ENCODE measurements at places on chromosomes 2 and 18.

GRCh38 chr2:52629531-52629930, 1138.1 kb upstream of the CHAC2 start:
- no peak for DNase-seq

DNA sequence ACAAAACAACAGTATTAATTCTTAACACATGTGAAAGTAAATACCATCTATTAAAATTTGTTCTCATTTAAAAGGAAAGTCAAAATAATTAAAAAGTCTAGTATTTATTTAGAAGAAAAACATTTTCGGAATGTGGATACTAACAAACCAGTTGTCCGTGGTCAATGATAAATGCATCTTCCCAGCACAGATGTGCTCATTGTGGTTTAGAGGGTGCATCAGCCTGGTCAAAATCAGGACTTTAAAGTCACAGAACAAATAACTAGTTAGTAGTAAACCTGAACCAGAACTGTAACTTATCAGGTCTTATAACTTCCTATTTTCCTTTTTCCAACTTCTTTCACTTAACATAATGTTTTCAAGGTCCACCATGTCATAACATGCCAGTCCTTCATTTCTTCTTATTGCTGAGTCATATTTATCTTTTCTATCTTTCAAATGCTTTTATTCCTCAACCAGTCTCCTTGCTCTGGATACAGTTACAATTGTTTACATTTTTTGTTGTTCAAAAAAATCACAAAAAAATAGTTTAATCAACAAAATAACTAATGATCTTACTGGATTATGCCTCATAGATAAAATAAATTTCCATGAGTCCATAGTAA, 55.8 kb downstream of the ID2 start:
- no peak for DNase-seq

DNA sequence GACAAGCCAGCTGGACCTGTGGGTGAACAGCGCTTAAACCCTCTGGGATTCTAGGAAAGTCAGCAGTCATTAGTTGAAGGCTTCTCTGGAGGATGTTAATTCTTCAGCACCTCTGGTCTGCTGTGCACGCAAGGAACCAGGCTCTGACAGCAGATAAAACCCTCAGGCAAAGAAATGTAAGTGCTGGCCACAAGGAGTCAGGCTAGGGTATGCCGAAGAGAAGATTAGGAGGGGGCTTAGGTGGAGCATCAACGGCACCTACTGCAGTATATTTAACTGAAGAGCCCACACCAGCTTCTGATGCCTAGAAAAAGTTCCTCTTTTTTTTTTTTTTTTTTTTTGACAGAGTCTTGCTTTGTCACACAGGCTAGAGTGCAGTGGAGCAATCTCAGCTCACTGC, 304.2 kb upstream of the MC4R start:
- DNase-seq: no peak

GRCh38 chr2:239312741-239313667, 87.8 kb downstream of the HDAC4 start:
- peak; percentile 33 for DNase-seq

DNA sequence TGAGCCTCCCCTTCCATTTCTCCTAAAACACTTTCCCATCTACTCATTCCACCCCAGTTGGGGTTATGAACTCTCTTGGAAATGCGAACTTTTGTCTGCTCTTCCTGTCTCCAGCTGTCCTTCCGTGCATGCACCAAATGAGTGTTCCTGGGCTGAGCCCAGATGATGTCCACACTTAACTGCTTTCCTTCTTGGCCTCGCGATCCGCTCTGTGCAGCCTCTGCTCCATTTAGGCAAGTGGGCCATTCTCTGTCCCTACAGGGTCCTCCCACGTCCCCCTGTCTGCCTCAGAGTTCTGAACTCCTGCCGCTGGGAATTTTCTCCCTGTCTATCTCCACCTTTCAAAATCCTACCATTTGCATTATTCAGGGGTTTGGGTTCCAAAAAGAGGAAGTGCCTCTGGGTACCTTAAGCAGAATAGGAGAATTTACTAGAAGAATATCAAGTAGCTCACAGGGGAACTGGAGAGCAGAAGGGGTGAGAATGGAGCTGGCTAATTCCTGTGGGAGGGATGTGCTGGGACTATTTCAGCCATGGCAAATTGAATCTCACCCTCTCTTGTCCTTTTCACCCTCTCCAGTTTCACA, 4.7 kb upstream of the NCK2 start:
- DNase-seq: no peak

DNA sequence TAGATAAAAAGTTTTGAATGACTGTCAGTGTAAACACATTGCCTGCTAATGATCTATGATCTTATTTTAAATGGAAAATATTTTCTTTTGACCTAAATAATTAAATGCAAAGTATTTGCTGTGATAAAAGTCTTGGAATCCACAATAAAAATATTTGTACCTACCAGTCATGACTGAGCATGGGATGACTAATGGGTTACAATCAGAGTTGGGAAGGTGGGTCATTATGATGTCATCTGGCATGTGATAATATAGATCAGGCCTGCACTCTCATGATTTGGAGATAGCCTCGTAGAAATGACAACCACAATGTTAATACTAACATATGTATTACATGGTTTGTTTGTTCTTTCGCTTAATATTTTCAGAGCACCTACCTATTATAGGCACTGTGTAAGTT, 848.8 kb upstream of the KLHL29 start:
- DNase-seq: no peak

DNA sequence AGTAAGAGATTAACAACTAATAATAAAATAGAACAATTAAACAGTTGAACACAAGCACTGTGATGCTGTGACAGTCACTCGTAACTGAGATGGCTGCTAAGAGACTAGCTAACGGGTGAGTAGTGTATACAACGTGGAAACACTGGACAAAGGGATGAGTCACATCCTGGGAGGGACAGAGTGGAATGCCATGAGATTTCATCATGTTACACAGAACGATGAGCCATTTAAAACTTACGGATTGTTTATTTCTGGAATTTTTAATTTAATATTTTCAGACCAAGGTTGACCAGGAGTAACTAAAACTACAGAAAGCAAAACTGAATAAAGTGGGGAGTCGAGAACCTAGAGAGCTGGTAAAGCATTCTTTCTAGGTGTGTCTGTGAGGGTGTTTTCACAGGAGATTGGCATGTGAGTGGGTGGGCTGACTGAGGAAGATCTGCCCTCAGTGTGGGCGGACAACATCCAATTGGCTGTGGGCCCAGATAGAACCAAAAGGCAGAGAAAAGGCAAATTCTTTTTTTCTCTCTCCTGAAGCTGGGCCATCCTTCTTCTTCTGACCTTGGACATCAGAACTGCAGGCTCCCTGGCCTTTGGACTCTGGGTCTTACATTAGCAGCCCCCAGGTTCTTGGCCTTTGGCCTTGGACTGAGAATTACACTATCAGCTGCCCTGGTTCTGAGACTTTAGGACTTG, 14.6 kb downstream of the TMSB10 start:
- DNase-seq: peak; percentile 72

- no peak for DNase-seq
These were observed 8.7 kb upstream of the ACSL3 start for GRCh38 chr2:222851956-222852617.

DNA sequence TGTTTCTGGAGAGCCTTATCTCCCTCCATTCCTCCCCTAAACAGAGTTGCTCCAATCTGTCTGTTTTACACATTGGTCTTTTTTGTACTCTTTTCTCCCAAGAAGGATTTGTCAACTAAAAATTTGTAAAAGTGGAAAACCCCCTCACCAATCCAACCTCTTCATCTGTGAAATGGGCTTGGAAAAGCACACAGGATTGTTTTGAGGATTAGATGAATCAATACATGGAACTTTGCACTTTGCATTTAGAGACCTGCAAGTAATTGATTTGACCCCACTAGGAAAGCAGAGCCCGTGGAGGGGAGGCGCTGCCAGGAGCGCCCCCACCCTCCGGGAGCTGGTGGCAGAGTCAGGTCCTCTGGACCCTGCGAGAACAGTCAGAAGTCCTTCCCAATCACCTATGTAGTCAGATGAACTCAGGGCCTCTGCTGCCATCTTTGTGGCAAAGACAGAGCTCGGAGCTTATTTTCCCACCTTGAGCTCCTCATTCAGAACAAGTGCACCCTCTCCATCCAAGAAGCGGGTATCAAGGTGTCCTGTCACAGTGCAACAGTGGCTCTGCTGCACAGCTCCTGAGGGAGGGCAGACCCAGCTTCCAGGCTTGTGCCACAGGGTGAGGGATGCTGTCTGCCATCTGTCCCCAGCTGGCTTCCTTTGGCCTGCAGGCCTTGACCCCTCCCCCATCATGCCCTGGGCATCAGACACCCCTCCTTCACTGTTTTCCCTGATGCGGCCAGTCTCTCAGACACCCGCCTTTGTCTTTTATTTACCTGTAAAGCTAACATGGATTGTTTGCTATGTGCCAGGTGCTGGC, 1.7 kb upstream of the TMEM185B start:
- no peak for DNase-seq

- DNase-seq: no peak
These were observed 126.3 kb downstream of the FAM168B start for GRCh38 chr2:130966775-130967490.

DNA sequence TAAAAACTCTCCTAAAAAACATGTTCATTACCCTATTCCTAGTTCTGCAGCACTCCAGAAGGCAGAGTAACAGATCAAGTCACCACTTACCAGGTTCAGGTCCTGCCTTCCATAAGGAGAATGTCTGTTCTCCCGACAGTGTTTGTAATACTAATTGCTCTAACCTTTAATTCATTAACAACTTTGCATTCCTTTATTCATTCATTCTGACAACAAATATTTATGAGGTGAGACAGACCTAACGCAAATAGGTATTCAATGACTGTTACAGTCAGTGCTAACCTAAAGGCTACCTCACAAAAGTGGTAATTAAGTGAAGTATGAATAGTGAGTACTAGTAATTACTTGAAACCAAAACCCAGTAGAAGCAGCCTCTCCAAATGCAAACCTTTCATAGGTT, 224.0 kb downstream of the AFF3 start:
- DNase-seq: no peak

DNA sequence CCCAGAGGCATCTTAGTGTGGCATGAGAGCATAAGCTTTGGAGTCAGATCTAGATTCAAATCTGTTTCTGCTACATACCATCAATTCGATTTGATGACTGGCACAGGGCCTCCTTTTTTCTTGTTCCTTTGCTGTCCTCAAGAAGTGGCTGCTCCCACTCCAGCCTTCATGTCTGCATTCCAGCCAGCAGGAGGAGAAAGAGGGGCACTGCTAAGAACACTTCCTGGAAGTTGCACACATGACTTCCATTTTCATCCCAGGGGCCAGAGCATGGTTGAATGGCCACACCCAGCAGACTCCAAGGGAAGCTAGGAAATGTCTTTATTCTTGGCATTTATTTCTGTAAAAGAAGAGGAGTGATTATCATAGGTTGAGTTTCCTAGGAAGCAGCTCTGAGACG, 50.4 kb downstream of the EML6 start:
- no peak for DNase-seq

DNA sequence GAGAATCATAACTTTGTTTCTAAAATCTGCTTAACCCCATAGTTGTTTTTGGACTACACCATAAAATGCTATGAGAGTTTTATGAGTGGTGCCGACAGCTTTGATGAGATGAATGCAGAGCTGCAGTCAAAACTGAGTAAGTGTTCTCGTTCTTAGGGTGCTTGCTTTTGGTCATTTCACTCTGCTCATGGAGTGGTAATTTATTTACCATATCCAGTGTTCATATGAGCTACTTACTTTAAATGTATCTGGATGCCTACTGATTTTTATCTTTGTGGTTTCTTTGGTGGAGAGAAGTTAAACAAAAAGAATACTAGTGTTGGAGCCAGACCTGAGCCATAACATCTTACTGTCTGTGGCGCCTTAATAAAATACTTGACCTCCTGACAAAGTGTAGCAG, 16.4 kb downstream of the NDC80 start:
- DNase-seq: no peak

GRCh38 chr18:62102221-62102620, 84.6 kb downstream of the PIGN start:
- DNase-seq: no peak

- DNase-seq: no peak
These were observed 116.3 kb upstream of the PGAP1 start for GRCh38 chr2:197042739-197043196.

DNA sequence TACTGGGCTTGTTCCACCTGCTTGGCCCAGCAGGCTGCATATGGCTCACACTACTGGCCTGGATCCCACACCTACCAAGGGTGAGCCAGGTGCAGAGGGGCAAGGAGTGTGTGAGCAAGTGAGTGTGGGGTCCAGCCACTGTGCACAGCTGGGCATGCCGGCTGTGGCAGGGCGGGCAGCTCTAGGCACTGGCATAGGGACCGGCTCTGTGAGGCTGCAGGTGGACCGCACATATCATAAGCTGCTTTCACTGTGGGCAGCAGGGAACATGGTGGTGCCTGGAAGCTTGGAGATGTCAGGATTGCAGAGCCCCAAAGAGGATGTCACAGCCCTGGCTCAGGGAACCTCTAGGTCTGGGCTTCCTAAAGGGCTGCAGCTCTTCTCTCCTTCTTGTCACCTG, 154.3 kb downstream of the THSD7B start:
- no peak for DNase-seq

GRCh38 chr2:95539836-95540235, 52.0 kb upstream of the TRIM43 start:
- no peak for DNase-seq
